ENCODE measurements at places on chromosomes 5 and 9.

DNA sequence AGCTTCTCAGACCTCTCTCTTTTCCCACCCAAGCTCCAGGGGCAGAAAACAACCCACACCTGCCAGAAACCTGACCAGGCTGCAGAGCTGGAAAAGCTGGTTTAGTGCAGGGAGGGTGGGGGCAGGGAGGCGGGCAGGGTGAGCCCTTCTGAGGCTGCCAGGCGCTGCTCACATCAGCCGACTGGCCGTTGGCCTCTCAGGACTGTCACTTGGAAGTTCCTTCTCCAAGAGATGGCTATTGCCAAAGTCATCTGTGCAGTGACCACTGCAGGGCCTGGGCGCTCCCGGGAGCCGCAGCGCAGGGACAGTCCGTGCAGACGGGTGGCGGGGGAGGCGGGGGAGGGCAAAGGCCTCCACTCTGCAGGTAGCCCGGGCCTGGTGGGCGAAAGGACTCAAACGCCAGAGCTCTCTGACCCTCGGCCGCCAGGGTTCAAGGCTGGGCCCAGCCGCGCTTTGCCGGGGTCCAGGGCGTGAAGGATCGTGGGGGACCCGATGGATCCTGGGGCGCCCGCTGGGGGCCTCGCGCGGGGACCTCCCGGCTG is 205.0 kb upstream of the IER5L start:
- peak; percentile 90 for DNase-seq

DNA sequence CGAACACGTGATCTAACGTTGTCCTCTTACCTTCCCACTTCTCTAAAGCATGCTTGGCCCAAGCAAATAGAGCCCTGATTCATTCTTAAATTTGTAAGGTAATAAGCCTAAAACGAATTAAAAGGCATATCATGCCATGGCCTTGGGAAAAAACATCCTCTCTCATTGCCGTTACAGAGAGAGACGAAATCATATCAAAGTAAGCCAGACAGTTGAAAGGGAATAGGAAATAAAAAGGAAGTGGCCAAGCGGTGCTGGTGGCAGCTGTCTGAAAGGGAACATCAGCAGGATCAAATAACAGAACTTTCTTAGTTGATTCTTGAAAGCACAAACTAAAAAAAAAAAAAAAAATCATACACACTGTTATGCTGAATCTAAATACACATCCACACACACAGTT is 49.1 kb upstream of the CDH6 start:
- DNase-seq = no peak

- DNase-seq = no peak
Measured at GRCh38 chr5:158626718-158627117, 473.0 kb downstream of the EBF1 start.

DNA sequence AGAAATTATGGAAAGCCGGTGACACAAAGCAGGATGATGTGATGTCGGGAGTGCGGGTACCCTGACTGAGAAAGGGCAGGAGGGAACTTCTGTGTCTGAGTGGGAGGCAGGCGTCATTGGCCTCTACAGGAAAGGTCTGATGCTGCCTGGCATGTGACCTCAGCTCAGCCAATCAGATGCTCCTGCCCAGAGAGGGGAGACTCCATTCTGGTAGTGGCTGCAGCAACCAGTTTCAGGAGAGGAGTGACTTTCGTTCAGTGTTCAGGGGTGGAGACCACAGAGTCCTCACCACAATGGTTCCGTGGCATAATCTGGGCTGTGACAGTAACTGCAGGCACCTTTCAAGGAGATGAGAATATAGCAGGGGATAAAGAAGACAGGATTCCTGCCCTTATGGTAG is 6.7 kb upstream of the SFXN1 start:
- no peak for DNase-seq

GRCh38 chr5:62460578-62460983 is 48.0 kb downstream of the IPO11 start:
- DNase-seq = peak; percentile 8

GRCh38 chr9:134128727-134129679 is 6.9 kb upstream of the WDR5 start:
- no peak for DNase-seq

DNA sequence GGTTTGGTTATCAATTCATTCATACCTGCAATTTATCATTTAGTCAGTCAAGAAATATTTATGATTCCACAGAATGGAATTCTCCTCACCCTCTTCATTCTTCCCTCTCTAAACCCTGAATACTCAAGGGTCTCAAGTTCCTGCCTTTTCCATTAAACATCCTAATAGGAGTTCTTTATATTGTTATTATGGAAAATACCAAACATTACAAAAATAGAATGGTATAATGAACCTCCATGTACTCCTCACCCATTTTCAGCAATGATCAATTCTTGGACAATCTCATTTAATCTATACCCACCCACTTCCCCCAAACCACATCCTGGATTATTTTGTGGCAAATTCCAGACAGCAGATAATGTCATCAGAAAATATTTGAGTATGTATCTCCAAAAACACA is 74.5 kb downstream of the ADAMTS12 start:
- no peak for DNase-seq

GRCh38 chr9:126915281-126915816 is 767 bp downstream of the RALGPS1 start:
- peak; percentile 75 for DNase-seq

DNA sequence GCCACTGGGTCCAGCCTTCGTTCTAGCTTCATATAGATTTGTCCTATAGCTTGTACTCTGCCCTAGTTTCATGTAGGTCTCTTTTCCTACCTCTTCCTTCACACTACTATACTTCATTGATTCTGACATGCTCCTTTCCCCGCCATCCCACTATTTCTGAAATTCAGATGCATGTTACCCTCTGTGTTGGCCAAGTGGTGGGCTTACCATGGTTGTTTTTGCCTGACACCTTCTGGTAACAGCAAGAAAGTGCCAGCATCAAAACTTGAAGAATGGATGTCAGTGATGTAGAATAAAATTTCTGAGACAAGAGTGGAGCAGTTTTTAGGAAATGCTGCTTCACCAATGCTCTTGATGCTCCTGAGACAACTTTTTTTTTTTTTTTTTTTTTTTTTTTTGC is 19.5 kb upstream of the SERINC5 start:
- DNase-seq = no peak

DNA sequence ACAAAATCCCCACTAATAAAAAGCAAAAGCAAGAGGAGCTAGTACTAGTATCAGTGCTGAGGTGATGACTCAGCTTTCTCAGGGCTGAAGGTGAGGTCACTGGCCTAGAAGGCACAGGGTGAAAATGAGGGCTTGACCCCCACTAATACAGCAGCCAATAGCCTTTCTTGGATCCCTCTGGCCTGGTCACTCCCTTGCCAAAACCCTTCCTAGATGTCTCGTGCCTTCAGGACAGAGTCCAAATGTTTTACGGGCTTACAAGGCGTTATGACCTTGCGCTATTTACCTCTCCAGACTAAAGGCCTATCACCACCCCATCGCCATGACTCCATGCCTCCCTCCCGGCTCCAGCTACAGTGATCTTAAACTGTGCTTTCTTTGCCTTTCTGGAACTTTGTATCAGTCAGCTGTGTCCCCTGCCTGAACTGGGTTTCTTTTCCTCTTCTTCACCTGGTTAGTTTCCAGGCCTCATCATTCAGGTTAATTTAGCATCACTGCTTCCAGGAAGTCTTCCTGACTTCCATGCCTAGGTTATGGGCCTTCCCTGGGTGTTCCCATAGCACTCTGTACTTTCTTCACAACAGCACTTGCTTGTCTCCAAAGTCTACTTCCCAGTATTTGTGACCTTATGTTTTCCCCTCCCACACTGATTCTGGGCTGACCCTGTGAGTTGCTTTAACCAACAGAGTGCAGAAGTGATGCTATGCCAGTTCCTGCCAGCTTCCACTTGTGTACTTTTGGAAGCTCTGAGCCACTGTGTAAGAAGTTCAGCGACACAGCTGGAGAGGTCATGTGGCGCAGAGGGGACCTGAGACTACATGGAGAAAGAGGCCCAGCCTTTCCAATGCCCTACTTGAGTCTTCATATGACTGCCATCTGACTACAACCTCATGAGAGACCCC is 4.2 kb upstream of the DELE1 start:
- DNase-seq = peak; percentile 82

DNA sequence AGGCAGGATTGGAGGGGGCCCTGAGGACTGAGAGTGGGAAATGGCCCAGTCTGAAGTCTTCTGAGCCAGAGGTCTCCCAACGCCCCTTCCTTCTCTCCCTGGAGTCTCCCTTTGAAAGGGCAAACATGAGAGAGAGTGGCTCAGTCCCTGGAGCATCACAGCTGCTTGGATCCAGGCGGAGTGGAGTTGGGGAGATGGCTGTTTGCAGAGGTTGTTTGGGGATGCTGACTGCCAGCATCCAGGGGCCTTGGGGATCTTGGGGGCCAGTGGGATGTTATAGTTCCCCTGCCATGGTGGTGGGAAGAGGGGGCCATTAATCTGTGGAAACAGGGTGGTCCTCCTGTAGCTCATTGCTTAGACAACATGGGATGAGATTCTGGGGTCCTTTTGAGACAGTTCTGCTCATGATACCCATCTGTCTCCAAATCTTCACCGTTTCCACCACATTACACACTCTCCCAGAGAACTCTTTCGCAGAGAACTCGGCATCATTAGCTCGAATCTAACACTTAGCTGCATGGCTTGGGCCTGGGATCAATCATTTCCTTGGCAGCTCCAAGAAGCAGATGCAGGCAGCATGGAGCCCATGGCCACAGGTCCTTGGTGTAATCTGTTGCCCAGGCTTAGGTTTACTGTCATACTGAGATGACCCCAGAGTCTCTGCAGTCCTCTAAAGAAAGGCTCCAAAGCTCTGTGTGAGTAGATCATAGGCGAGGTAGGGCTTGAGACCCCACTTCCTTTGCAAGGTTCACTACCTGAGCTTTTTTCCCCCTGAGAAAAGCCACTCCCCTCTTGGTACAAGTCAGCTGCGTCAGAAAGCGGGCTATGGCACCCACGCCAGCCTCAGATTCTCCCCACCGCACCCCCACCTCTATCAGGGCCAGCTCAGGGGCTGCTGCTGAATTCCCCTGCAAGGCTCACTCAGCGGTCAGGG is 54.4 kb upstream of the SH3PXD2B start:
- DNase-seq = no peak

DNA sequence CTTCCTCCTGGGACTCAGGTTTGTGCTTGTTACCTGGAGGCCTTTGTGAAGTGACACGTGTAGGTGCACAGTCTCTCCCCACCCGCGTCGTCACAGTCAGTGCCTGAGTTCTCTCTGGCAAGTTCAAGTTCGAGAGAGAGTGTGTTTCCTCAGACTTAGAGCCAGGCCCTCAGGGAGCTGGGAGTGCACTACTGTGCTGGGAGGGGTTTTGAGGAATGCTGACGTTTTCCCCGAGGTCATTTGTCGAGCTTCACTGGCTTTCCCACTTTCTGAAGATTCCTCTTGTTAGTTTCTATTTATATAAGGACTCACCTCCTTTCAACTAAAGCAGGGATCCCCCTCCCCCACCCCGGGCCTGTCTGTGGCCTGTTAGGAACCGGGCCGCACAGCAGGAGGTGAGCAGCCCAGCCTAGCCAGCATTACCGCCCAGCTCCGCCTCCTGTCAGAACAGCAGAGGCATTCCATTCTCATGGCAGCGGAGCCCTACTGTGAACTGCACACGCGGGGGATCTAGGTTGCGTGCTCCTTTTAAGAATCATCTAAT is 209.2 kb downstream of the DIRAS2 start:
- peak; percentile 81 for DNase-seq

- no peak for DNase-seq
Measured at GRCh38 chr5:143613329-143613728, 198.6 kb upstream of the HMHB1 start.

DNA sequence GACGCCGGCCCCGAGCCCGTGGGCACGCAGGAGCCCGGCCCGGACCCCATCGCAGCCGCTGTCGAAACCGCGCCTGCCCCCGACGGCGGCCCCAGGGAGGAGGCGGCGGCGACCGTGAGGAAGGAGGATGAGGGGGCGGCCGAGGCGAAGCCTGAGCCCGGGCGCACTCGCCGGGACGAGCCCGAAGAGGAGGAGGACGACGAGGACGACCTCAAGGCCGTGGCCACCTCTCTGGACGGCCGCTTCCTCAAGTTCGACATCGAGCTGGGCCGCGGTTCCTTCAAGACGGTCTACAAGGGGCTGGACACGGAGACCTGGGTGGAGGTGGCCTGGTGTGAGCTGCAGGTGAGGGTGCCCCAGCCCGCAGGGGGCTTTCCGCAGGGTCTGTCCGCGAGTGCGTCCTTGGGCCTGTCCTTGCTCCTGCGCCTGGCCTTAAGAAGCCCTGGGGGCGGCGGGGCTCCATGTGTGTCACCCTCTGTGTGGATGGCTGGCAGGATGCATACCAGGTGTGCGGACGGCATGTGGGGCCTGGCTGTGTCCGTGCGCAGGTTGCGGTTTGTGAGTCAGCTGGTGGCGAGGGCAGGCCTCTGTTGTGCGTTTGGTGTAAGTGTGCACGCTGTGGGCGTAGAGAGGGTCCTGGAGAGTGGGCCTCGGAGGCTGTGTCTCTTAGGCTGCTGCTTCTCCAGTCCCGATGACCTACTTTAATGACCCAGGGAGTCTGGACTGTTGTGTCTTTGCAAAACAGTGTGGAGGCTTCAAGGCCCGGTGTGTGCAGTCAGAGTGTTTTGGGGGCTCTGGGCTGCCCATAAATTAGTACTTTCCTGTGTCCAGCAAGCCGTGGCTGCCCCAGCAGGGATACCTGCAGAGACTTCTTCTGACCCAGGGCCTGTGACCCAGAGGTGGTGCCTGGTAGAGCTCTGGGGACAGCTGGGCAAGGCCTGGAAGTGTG is 1.6 kb downstream of the WNK2 start:
- DNase-seq = no peak

DNA sequence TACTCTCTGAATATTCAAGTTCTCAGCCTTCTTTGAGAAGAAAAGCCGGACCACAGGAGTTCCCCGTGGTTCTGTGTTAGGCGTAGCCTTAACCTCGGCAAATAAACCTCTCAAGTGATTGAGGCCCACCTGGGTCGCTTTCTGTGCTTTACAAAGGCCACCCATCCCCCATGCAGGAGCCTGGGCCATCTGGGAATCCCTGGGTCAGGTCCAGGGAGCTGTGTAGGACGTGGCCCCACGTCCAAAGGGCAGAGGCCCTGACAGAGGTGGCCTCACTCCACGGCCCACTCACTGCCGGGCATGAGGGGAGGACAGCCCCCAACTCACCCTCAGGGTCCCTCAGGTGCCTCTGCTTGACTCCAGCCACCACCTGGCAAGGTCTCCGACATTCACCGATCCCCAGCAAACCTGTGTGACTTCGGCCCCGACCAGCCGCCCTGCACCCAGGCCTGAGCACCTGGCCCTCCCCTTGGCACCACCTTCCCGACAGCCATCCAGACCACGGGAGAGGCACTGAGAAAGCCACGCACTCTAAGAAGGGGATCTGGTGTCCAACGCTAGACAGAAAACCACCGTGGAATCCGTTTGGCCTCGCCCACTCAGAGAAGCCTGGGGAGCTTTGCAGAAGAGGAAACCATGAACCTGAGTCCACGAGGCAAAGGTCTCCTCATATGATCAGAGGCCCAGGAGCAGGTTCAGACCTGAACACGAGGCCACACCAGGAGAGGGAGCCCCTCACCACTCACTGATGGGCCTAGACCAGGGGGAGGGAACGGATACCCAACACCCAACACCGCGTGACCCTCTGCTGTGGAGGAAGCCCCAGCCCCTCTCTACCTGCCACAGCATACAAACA is 4.5 kb downstream of the SLC12A7 start:
- peak; percentile 90 for DNase-seq

GRCh38 chr9:127074561-127075548 is 47.6 kb downstream of the ANGPTL2 start:
- no peak for DNase-seq

Data from large intestine (tissue), 12 donors.